Stimulated activated CD8-positive, alpha-beta memory T cell treated with anti-CD3 and anti-CD28 coated beads, Interleukin-7, amount 100 ng/mL, for 1 hour (primary cell): ENCODE measurements at places on chromosomes 1 and 21.

DNA sequence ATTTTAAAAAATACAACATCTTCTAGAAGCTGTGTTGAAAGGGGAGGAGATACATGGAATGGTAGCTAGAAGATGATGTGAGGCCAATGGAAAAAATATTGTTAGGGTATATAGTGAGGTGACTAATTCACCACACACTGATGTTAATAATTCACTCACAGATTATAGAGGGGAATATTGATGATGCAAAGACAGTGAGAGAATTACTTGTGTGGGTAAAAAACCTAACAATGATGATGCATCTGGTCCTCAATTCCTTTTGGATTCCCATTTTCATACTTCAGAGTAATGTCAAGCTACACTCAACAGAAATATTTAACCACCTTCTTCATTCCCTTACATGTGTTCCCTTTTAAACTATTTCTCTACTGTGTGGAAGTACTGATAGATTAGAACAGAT is 169.5 kb upstream of the DPYD start:
- no peak for DNase-seq

- no peak for DNase-seq
Observed at GRCh38 chr1:159821171-159821867, 5.4 kb upstream of the SLAMF8 start.

DNA sequence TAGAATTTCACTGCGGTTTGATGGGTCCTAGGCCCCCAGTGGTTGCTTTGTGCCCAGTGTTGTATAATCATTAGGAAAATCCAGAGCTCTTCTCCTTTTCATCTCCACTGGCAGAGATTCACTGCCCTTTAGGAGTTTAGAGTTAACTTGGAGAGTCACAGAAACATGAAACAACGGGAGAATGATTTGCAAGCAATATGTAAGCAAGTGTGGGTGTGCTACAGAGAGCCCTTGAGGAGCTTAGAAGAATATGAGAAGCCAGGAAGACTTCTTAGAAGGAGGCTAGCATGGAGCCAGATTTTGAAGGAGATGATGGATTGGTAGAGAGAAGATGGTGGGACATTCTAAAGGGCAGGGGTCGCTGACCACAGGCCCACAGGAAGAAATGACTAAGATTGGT is 327.3 kb downstream of the ZNF326 start:
- no peak for DNase-seq

GRCh38 chr1:53967409-53968124 is 21.4 kb downstream of the LRRC42 start:
- DNase-seq: no peak

- DNase-seq: no peak
Observed at GRCh38 chr1:101290922-101291561, 54.2 kb downstream of the S1PR1 start.

DNA sequence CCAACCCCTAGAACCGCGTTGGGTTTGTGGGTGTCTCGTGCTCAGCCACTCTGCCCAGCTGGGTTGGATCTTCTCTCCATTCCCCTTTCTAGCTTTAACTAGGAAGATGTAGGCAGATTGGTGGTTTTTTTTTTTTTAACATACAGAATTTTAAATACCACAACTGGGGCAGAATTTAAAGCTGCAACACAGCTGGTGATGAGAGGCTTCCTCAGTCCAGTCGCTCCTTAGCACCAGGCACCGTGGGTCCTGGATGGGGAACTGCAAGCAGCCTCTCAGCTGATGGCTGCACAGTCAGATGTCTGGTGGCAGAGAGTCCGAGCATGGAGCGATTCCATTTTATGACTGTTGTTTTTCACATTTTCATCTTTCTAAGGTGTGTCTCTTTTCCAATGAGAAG is 18.7 kb downstream of the TFF3 start:
- DNase-seq: no peak

DNA sequence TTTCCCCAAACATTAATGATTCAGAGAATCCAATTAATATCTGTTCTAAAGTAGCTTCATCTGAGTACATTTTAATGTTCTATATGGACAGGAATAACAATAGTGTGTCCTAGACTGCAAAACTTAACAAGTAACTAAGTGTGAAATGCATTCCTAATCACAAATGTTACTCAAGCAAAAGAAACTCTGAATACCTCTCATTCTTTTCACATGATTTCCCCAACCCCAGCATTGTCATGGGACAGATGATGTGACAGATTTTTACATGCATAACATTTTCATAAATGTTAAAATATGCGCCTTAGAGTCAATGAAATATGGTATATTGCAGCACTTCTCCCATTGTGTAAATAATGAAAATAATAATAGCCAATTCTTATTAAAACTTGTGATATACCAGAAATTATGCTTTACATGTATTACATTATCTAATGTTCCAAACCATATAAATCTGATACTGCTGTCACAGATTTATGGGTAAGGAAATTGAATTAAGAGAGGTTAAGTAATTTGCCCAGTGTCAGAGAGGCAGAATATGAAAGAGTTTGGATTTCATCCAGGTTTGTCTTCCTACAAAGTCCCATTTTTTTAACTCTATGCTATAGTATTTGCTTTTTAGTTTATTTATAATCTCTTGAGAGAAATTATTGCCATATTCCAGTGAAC is 269.4 kb downstream of the LRRC7 start:
- DNase-seq: no peak

GRCh38 chr21:33396951-33397350 is 6.3 kb upstream of the IFNGR2 start:
- DNase-seq: no peak

GRCh38 chr1:166489670-166490436 is 323.1 kb upstream of the FAM78B start:
- no peak for DNase-seq

DNA sequence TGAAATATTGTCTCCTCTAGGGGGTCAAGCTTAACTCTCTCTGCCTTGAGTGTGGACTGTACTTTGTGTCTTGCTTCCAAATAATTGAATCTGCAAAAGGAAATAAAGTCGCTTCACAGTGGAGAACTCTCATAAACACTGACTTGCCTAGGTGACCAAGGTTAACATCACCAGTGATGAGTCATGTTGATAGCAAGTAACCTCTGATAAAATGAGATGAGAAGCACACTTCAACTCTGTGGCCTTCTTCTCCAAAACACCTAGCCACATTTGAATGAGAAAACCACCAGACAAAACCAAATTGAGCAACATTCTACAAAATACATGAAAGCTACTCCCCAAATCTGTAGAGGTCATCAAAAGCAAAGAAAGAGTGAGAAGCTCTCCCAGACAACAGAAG is 37.6 kb downstream of the PDE4B start:
- no peak for DNase-seq

- no peak for DNase-seq
Observed at GRCh38 chr1:155241841-155242264, 13.4 kb downstream of the ENTREP3 start.

- DNase-seq: no peak
Observed at GRCh38 chr1:215890438-215890837, 323.3 kb downstream of the KCTD3 start.

DNA sequence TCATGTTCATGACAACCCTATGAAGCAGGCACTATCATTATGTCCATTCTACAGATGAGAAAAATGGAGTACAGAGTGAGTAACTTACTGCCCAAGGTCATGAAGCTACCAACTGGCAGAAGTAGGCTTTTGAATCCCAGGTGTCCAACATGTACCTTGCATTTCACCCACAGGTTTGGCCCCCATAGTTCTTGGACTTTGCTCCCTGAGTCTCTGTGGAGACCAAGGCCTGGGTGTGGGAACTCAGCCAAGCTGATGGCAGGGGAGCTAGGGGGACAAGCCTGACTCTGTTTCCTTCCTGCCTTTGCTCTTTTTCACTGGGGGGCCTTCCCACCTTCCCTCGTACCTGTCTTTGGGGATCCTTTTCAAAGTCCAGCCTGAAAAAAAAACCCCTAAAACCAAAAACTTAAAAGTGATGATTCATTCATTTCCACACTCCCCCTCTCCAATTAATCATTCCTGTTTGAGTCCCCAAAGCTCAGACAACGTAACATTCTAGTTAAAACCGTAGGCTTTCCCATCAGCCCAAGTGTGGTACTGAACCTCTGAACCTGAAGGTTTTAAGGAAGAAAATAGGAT is 8.5 kb upstream of the TTC22 start:
- DNase-seq: no peak

- DNase-seq: no peak
Observed at GRCh38 chr1:219564109-219564508, 48.8 kb downstream of the ZC3H11B start.

DNA sequence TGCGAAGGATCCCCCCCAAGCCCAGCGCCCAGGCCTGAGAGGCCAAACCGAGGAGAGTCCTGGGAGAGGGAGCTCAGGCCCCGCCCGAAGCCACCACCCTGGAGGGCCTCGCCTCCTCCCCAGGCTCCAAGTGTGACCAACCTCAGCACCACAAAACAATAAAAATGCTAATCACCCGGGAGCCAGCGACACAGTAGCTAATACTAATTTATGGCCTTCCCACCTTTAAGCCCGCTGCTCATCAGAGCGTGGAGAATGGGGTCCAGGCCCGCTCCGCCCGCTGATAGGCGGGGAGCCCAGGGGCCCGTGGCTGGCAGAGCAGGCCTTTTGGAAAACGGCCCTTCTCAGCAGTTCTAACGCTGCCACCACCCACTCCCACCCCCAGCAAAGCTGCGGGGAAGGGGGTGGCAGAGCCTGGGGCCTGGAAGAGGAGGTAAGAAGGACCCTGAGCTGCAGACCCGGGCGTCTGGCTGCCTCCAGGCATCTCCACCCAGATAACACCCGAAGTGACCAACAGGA is 20.4 kb upstream of the TAS1R2 start:
- no peak for DNase-seq

GRCh38 chr1:219123036-219123435 is 50.6 kb upstream of the LYPLAL1 start:
- DNase-seq: no peak

DNA sequence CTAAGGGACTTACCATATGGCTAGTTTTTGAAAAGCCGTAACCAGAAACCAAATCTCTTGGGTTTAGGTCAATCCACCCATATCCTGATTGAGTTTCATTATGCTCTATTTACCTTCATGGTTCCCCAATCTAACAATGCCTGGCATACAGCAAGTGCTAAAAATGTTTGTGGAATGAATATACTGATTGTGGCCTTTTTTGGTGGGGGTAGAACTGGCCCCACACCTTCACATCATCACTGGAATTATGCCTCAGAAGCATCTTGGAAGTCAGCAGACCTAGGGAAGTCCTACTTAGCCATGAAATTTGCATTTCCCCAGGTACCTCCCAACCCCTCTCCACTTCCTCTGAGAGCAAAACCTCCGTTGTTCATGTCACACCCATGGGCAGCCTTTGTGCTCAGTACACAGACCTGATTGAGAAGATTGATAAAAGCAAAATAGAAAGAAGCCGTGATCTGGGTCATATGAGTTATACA is 17.8 kb upstream of the SLAMF1 start:
- DNase-seq: no peak
